ENCODE measurements at places on chromosomes 13 and 19.

- no peak for DNase-seq
Measured at GRCh38 chr19:17757125-17757524, 5.8 kb downstream of the FCHO1 start.

DNA sequence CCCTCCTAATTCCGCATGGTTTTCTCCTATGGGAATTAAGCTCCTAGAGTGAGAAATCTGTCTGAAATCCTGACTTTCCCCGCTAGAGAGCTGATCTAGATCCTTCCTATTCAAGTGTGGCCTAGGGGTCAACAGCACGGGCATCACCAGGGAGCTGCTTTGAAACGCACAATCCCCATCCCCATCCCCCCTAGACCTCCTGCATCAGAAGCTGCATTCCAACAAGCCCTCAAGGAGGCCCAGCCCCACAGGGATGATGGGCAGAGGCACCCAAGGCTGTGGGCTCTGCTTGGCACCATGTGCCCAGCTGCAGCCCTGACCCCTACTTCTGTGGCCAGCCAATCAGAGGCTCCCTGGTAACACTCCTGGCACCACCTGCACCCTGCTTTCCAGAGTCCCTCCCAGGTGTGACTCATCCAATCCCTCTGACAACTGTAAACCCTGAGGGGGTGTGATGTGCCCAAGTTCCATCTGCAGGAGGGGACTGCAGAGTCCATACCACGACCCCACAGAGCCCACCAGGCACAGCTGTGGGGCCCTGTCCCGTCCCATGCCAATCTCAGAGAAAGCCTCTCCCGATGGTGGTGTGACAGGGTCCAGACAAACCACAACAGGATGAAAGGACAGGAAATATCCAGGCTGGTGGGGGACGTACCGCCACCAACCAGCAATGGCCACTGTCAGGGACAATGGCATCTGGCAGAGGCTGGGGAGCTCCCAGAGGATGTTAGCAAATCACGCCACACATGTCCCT lies 19.8 kb upstream of the SLC35E1 start:
- DNase-seq, result no peak

GRCh38 chr19:13055213-13056051 lies 47.2 kb downstream of the LYL1 start:
- DNase-seq, result peak; percentile 61

- DNase-seq, result no peak
Measured at GRCh38 chr13:49246850-49247642, 679 bp upstream of the CDADC1 start.

GRCh38 chr19:677201-677600 lies 1.0 kb downstream of the FSTL3 start:
- DNase-seq, result no peak

Measured in WTC11 (cell line).